Neural crest cell (in vitro differentiated cells): ENCODE measurements at places on chromosomes 5 and 9. TPM values are rescaled to one million over a fixed set of nuclear protein-coding genes. Genes with fewer than 3 reads are reported as not detected.

DNA sequence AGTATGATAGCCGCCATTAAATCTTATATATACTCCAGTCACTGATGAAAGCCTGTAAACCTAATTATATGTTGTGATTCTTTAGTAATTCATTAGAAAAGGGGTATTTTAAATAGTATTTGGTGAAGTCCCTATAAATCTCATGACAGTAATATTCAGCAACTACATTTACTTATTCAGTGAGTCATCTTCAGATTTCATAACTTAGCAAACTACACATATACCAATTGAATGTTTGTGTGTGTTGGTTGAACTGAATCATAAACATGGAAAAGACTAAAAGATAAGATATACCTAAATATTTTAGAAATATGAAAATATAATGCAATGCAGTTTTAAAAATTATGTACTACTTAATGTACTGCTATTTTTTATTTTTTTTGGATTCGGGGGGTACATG lies 1050.4 kb downstream of the MAT2B start:
- no peak for DNase-seq

GRCh38 chr9:117164512-117164911 lies 250.3 kb downstream of the ASTN2 start:
- DNase-seq: no peak

- DNase-seq: no peak
Measured at GRCh38 chr9:112387115-112387514, 7.2 kb downstream of the HSDL2 start.

The CCDC171 gene
- total RNA-seq: 6.1 and 7.2 TPM in 2 replicates

DNA sequence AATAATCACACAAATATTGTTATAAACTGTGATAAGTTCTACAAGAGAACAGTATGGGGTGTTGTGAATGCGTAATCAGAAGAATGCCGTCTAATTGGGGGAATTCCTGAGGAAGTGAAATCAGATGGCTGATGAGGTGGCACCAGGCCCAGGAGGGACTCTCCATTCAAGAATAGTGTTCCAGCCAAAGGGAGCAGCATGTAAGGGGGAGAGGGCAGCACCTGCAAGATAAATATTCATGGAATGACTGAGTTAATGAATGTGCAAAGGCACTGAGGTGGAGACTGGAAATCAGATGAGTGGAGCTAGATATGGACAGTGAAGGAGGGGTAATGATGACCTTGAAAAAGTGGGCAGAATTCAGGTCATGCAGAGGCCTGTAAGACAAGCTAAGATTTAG lies 250.6 kb downstream of the ARRDC3 start:
- no peak for DNase-seq

The TTC23L gene
- total RNA-seq: 1.6 and 2.3 TPM in 2 replicates

DNA sequence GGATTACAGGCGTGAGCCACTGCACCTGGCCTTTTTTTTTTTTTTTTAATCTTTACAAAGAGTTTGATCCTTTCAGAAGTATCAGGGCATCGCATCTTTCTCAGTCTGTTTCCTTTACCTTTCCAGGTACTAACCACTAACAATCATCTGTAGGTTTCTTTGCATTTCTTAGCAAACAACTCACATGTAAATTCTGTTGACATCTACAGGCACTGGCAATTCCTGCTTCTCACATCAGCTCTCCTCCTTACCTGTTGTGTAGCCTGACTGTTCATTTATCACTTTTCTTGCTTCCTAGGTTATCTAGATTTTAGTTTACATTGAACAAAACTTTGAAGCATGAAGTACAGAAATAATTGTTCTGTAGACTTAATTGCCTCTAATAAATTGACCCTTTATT lies 27.5 kb upstream of the VPS13A start:
- no peak for DNase-seq

The TBC1D9B gene
- total RNA-seq: 101 and 107 TPM in 2 replicates

- no peak for DNase-seq
Measured at GRCh38 chr5:110377361-110377760, 349.1 kb downstream of the TMEM232 start.

The THBS4 gene
- 6.9 and 10.0 TPM in 2 replicates for total RNA-seq

DNA sequence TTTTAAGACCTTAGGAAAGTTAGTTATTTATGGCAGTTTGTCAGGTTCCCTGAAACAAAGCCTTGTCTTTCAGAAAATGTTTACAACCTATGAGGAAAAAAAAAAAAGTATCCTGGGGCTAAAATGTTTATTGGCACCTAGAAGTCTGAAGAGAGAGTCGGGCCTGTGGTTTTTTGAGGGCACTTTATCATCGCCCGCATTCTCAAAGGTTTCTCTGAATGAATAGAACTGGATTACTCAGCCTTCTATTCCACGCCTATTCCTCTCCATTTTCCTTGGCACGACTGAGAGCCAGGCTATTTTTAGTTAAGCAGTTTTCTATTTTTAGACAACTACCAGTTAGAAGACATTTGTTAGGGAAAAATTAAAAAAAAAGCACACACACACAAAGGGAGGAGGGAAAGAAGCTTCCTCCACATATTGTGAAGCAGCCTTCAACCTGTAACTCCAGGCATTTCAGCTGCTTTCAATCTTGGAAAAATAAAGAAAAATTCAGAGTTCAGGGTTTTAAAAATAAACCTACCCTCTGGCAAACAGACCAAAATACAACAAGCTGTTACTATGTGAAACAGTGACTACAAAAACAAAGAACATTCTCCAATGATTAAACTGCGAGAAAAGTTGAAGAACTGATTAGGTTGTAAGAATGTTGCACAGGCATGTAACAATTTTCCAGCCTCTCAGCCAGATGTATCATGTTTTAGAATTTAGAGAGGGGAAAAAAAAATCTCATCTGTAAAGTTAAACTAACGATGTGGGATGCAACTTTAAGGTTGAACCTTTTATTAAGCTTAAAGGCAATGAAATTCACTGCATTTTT lies 97.0 kb downstream of the MEF2C start:
- no peak for DNase-seq

The ALDH1A1 gene
- 0.14 TPM in 2 replicates for total RNA-seq

GRCh38 chr5:76341651-76342334 lies 61.3 kb upstream of the IQGAP2 start:
- DNase-seq: no peak

DNA sequence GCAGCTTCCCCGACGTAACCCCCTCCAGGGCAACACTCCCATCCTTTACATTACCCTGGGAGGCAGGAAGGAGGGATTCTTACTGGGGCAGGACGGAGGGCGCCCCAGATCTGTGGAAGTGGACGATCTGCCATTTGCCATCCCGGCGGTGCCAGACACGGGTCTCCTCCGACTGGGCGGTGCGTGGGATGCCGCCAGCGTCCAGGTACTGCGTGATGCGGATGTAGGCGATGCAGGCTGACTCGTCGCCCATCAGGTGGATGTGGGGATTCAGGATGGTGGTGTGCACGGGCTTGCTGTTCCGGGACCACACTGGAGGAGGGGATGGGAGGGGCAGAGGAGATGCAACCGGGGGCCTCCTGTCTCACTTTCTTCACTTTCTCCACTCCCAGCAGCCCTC lies 33.0 kb downstream of the SLC6A7 start:
- no peak for DNase-seq

DNA sequence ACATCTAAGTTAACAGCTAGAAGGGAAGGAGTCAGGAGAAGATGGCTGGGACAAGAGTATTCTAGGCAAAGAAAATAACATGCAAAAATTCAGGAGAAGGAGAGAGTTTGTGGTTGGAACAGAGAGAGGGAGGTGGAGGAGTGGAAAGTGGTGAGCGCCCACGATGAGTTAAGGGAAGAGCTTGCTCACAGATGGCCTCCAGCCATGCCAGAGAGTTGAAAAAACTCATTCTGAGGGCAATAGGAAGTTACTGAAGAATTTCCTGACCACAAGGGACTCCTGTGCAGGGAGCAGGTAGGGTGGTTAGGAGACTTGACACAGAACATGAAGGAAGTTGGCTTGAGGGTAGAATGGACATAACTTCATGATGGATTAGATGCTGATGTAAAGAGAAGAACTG lies 159.7 kb downstream of the DOCK2 start:
- no peak for DNase-seq

The DND1 gene
- 4.2 and 4.6 TPM in 2 replicates for total RNA-seq

DNA sequence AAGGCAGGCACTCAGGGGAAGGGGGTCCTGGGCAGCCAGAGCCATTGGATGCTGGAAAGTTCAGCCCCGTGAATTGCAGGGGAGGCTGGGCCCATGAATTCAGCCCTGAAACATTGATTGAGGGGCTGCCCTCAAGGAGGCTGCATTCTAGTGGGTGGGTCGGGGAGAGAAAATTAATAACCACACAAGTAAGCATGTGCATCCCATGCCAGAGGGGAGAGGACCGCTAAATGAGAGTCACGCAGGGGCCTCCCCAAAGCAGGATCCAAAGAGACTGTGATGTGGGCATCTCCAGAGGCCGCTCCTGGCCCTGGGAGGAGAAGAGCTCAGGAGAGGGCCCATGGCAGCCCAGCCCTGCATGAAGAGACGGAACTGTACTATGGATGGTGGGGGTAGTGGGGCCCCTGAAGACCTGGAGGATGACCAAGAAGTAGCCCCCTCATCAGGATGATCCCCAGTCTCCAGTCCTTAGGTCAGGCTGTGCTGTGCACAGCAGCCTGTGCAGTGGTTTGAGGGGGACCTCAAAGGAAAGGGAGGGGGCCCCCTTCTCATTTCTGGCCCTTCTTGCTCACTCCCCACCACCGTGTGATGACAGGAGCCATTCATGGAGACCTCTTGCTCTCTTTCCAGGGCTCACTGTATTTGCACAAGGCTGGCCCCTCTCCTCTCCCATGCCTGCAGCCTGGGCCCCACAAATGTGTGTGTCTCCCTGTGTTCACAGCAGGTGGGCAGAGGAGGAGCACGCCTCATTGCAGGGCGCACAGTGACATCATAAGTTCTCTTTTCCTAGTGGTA lies 233.6 kb upstream of the IRX1 start:
- no peak for DNase-seq

DNA sequence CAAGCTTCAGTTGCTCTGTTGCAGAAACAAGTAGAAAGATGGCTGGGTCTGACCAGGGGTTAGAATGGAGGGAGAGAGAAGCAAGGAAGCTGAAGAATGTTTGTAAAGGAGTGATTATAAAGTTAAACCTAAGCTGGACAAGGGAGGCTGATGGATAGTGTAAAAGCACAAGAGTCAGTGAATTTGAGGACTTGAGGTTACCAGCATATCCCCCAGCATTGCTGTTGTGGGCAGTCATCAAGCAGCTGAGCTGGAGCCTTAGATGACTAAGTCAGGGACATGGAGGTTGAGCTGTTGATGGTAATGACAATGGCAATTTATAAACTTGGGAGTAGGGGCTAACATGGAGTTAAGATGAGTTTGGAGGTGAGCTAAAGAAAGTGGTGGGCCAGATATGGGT lies 131.5 kb downstream of the ERCC6L2 start:
- DNase-seq: no peak

DNA sequence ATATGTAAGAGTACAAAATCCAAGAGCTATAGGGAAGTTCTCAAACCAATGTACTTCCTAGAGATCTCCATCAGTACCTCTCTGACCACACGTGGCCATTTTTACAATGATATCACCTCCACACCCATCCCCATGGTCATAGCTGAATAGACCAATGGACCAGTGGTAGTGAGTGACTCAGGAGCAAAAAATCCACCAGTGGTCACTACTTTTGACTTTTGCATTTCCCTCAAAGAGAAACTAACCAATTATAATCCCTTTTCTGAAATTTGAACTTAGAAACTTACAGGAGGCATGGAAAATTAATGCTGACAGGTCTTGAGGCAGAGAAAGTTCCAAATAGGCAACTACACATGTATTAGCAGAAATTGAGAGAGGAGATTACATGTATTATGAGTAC lies 238.4 kb downstream of the TRPM3 start:
- no peak for DNase-seq

DNA sequence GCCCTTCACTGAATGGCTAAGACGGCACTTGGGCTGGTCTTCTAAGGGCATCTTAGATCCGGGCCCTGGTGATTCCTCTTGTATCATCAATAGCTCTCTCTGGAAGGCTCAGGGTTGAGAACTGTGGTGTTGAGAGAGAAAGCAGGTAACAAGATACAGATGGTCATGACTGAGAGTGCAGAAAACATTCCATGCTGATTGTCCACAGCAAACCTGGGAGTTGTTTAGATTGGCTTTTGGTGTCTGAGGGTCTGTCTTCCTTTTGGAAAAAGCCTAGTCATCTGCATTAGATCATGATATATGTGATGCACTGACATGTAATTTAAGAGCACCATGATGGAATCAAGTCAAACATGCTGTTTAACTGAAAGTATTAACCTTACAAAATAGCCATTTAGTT lies 331.9 kb downstream of the ADAMTS6 start:
- DNase-seq: no peak

DNA sequence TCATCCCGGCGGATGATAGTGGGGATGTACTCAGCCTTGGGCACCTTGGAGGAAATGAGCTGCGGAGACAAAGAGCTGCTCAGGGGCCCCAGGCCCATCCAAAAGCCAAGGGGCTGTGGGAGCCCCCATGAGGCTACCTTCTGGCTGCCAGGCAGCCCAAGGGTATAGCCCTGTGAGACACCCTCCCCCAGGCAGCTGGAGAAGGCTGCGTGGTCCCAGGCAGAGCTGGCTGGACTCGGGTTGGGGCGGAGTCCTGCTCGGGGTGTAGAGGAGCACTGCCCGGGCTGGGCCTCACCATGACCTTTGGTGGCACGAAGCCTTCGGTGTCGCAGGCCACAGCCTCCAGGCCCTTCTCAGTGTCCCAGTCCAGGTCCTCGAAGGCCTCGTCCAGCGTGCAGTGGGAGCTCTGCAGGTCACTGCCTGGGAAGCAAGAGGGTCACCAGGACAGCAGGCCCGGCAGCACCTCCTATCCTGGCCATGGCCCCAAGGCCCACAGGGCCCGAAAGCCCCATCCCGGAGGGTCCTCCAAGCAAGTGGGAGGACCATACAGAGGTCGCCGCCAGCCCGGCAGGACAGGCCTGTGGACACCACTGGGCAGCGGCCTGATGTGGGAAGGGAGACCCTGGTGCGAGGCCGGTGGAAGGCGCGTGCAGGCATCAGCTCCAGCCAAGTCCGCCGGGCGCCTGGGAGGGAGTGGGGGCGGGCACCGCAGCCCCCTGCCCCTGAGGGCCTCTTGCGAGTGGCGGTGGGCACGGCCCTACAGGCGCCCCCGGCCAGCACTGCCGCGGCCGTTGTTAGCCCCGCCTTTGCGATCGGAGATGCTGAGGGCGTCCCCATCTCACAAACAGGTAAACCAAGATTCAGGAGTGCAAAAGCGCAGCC lies 6.1 kb downstream of the NSMF start:
- no peak for DNase-seq

The HTR4 gene
- not detected in 2 replicates for total RNA-seq

- no peak for DNase-seq
Measured at GRCh38 chr5:60248901-60249300, 355.4 kb upstream of the PDE4D start.

- DNase-seq: no peak
Measured at GRCh38 chr5:97400537-97400936, 217.5 kb upstream of the RIOK2 start.

The AJM1 gene
- total RNA-seq: 2.8 and 3.3 TPM in 2 replicates

- DNase-seq: no peak
Measured at GRCh38 chr9:18235181-18235908, 238.6 kb upstream of the ADAMTSL1 start.

- DNase-seq: no peak
Measured at GRCh38 chr9:31500422-31500821, 884.0 kb upstream of the ACO1 start.

The HSPA4 gene
- total RNA-seq: 161 and 166 TPM in 2 replicates

The ADCY2 gene
- total RNA-seq: 2.1 and 3.5 TPM in 2 replicates

The PCDHA7 gene
- 1.9 and 2.3 TPM in 2 replicates for total RNA-seq
